ENCODE measurements at places on chromosomes 3 and 15.

GRCh38 chr3:184380627-184381260, 890 bp downstream of the CHRD start:
- DNase-seq, result peak; percentile 33

- DNase-seq, result no peak
Observed at GRCh38 chr3:103025880-103026279, 591.1 kb downstream of the ZPLD1 start.

DNA sequence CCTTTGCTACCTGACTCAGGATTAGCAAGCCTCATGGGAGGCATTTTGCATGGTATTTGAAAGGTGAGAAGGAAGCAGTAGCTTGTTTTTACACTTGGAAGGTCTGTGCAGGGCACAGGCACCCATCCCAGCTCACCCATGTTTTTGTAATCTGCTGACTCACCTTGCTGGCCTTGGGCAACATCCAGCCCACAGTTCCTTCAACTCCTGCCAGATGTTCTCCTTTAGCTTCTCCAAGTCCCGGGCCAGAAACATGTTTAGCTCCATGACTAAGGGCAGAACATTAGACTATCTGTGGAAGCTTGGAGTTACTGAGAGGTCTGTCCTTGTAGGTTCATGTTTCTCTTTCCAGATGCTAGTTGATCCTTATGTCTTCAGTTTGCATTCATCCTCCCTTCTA, 12.4 kb upstream of the ZNF770 start:
- DNase-seq, result no peak

DNA sequence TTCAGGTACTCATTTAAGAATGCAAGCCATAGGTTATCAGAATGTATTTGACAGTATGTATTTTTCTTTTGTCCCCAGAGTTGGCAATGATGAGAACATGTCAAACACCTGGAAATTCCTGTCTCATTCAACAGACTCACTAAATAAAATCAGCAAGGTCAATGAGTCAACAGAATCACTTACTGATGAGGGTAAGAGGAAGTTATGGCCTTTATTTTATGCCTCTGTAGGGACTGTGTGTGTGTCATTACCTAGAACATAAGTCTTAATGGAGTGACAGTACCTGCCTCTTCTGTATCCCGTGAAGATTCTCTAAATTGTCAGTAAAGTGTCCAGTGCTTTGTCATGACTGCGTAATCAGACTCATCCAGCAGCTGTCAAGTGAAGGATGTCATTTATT, 77.5 kb downstream of the KLHL25 start:
- no peak for DNase-seq

DNA sequence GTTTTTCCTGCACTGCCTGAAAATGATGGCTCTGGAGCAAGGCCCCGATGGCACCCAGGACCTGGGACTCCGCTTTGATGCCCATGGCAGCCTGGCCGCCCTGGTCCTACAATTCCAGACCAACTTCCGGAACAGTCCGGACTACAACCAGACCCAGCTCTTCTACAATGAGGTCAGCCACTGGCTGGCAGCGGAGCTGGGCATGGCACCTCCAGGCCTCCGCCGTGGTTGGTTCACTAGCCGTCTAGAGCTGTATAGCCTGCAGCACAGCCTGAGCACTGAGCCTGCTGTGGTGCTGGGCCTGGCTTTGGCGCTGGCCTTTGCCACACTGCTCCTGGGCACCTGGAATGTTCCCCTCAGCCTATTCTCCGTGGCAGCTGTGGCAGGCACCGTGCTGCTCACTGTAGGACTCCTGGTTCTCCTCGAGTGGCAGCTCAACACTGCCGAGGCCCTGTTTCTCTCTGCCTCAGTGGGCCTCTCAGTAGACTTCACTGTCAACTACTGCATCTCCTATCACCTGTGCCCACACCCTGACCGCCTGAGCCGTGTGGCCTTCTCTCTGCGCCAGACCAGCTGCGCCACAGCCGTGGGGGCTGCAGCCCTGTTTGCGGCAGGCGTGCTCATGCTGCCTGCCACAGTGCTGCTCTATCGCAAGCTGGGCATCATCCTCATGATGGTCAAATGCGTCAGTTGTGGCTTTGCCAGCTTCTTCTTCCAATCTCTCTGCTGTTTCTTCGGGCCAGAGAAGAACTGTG, 10.9 kb downstream of the DISP2 start:
- no peak for DNase-seq

- no peak for DNase-seq
Observed at GRCh38 chr3:146387566-146387965, 81.8 kb downstream of the PLSCR2 start.

DNA sequence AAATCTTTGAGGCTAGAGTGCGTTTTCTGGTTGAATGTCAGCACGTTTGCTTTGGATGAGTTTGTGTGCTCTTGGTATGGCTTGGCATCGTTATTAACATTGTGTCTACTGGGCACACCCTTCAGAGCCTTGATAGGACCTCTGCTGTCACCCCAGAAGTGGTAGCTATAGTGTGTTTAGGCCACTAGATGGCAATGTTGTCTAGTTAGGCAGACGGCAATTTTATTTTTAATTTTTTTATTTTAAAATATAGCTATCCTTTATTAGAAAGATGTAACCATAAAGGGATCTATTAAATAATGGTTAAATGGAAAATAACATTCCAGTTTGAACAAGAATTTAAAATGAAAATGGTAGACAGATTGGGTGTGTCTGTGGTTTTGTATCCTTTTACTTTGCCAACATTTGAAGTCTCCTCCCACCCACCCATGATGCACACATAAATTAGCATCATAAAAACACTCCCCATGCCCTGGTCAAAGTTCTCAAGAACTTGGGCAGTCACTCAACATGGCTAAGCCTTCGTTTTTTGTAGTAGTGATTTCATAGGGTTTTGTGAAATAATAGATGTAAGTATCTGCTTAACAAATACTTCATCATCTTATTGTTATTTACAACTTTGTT, 200.7 kb downstream of the KCNH8 start:
- peak; percentile 2 for DNase-seq

DNA sequence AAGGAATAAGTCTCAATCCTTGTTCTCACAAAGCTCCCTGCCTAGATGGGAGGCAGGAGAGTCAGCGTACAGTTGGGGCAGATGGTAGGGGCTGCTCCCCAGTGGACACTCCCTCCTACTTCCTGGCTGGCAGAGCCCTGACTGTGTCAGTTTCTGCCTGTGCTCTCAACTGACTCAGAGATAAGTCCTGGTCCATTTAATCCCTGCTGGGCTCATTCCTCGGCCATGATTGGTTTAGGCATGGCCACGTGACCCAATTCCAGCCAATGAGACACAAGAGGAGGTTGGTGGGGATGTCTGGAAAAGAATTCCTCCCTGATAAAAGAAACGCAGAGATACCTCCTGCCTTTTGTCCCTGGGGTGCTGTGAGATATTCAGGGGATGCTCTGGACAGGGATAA, 118.1 kb upstream of the SLC6A11 start:
- no peak for DNase-seq

- DNase-seq, result peak; percentile 23
Observed at GRCh38 chr15:41881920-41882688, 11.7 kb downstream of the SPTBN5 start.

DNA sequence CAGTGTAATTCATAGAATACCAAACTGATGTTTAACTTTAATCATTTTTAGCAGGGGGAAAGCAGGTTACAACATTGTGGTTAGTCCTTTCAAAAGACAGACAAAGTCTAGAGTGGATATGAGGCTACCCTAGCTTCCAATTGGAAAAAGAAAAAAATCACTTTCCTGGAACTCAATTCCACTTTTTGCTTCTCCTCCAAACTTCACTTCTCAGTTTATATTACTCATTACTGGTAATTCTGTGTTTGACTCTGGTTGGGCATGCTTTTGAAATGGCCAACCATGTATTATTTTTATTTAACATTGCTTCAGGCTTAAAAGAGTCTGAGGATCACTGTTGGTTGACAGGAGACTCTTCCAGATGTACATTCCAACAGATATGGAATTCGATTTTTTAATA, 84.8 kb downstream of the RAP2B start:
- DNase-seq, result no peak

DNA sequence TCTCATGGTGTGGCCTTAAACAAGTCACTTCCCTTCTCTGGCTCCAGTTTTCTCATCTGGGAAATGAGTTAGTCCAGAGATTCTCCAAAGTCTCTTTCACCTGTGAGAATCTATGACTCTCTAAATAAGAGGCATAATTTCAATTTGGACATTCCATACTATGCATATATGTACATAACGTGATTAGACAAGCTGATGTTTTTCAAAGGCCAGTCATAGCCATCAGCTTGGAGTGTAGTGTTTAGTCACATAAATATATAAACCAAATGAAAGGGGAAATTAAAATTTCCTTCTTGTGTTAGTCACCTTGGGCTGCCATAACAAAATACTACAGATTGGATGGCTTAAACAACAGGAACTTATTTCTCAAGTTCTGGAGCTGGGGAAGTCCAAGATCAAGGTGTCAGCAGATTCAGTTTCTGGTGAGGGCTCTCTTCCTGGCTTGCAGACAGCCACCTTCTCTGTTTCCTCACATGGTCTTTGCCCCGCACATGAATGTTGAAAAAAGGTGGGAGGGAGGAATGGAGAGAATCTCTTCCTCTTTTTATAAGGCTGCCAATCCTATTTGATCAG, 19.4 kb downstream of the TMEM41A start:
- no peak for DNase-seq

DNA sequence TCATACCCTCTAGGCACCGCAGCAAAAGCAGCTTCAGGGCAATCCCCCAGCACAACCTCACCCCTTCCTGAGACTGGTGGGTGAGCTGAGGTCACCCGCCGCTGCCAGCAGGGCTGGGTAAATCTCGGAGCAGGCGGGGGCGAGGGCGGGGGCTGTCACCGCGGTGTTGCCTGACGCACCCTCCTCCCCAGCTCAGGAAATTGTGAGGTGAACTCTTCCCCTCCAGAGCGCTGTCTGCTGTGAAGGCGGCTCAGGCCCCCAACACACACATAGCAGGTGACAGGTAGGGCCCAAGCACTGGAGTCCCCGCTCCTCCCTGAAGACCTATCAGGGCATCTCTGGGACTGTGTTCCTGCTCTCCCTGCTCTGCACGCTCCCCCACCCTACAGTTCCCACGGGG, 30.2 kb upstream of the FURIN start:
- DNase-seq, result peak; percentile 94

GRCh38 chr15:69722924-69723323, 270.3 kb downstream of the RPLP1 start:
- no peak for DNase-seq

DNA sequence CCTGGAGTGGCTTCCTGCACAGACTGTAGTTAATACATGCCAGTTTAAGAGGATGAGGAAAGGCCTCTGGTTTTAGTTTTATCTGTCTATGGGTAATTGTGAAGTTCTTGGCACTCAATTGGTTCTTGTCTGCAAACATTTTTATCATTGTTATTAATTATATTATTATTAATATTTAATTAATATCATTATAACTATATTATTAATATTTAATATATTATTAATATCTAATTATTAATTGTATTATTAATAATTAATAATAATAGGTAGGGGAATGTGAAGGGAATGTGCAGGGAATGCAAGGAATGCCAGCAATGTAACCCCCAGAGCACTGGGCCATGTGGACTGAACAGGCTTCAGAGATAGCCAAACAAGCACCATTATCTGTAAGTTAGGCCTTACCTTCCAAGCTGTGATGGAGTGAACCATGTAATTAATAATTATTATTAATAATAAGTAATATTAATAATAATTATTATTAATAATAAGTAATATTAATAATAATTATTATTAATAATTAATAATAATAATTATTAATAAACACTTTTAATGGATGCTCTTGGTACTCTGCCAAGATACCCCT, 79.8 kb upstream of the NMNAT3 start:
- DNase-seq, result no peak

- DNase-seq, result no peak
Observed at GRCh38 chr3:171379281-171379680, 80.9 kb downstream of the TNIK start.

GRCh38 chr3:152392272-152392880, 123.6 kb downstream of the MBNL1 start:
- DNase-seq, result no peak

GRCh38 chr3:101466465-101467309, 46.3 kb downstream of the SENP7 start:
- peak; percentile 14 for DNase-seq

GRCh38 chr3:44318891-44319311, 19.7 kb upstream of the TCAIM start:
- DNase-seq, result no peak

DNA sequence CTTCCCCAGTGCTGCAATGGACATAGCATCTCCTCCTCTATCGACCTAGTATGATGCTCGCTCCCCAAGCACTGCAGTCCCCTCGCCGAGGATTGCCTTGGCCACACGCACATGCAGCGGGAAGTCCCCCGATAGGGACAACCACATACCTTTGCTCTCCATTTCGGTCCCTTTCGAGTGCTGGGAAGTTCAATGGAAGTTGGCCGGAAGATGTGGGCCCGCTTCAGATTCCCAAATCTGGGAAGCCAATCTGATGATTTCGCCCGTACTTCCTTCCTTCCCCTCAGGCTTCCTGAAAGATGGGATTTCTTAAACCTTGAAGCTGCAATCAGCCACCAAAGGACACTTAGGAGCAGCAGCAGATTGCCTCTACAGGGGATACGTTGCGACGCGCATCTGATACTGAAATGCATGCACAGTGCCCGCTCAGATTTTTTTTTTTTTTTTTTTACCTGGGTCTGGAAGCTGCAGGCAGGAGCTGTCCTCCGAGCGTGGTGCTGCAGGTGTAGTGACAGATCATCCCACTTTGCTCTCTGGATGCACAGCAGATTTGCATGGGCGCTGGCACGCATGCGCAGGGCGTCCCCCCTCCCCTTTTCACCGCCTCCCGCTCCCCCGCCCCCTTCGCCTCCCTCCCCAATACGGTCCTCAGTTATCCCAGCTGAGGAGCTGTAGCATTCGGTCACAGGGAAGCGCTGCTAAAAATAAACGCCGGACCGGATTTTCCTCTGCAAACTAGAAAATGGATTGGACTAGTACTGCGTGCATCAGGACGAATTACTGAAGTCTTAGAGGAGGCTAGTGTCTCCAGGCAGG, at the start of gene FGF12:
Gene FGF12 (minus strand): TSS at position 510 of the 816 bp plus-strand sequence.
- DNase-seq, result peak; percentile 31

DNA sequence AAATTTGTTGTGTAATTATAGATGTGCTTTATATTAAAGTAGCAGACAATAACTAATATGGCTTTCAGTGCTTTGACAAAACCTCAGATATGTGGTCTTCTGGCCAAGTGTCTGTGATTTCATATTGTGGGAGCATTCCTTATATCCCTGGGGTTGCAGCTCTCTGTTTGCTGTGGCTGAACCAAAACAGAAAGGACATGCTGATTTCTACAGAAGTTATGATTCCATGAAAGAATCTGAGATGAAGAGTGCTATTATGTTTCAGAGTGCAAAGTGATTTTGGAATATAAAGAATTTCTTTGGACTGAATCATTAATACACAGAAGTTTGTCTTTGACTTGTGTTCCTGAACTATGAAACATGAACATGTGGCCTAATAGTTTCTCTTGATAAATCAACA, 36.5 kb downstream of the CDV3 start:
- no peak for DNase-seq
